ENCODE measurements at places on chromosomes 6 and 20.

DNA sequence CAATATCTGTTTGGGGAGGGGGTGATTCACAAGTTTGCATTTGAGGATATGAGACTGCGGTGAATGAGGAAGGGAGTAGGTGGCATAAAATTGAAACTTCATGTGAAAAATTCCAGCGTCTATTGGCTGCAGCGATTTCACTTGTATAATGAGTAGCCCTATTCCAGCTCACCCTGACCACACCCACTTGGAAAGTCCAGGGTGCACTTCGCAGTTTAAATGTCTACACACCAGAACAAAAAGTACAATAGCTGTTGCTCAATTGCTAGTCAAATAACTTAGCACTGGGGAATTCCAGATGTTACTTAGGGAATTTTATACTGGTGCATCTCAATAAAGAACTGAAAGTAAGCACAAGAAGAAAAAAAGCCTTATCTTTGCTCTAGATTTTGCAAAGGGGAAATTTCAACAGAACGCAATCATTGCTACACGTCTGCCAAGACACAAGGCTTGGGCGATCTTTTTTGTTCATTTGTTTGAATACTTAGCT is 6.3 kb downstream of the TNFAIP3 start:
- DNase-seq = no peak

GRCh38 chr20:35363190-35363589 is 48.6 kb downstream of the UQCC1 start:
- DNase-seq = no peak

- DNase-seq = no peak
Measured at GRCh38 chr20:53122853-53123252, 150.7 kb downstream of the TSHZ2 start.

GRCh38 chr20:4059606-4060005 is 44.2 kb upstream of the RNF24 start:
- DNase-seq = no peak

DNA sequence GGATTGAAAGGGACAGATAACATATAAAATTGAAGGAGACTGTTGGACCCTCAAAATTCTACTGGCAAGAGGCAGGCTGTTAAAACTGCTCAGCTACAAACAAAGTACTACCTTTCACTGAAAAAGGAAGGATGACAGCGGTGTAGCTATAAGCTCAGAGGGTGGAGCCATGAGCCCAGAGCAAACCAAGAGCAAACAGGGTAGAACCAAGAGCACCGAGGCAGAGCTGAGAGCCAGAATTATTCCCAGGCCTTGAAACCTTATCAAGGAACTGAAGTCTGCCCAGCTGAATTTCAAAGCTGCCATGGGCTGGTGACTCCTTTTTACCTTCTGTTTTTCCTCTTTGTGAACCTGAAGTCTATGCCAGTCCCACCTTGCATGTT is 74.7 kb upstream of the SLC4A11 start:
- DNase-seq = no peak
